ENCODE measurements at places on chromosomes 4 and X. TPM values are rescaled to one million over a fixed set of nuclear protein-coding genes. Genes with fewer than 3 reads are reported as not detected.

- no peaks in the 10 kb centered on the region for H3K4me1 ChIP-seq
- DNase-seq = no peak
- no peak overlapping the region for H3K4me3 ChIP-seq
- no peak overlapping the region for H3K27ac ChIP-seq
- no peaks in the 10 kb centered on the region for H3K36me3 ChIP-seq
Measured at GRCh38 chrX:125108921-125109320, 210.8 kb upstream of the TEX13C start.

- no peaks in the 10 kb centered on the region for H3K36me3 ChIP-seq
- no peak overlapping the region for H3K27ac ChIP-seq
- no peaks in the 10 kb centered on the region for H3K4me1 ChIP-seq
Measured at GRCh38 chrX:72100824-72101351, 30.8 kb downstream of the RTL5 start.

DNA sequence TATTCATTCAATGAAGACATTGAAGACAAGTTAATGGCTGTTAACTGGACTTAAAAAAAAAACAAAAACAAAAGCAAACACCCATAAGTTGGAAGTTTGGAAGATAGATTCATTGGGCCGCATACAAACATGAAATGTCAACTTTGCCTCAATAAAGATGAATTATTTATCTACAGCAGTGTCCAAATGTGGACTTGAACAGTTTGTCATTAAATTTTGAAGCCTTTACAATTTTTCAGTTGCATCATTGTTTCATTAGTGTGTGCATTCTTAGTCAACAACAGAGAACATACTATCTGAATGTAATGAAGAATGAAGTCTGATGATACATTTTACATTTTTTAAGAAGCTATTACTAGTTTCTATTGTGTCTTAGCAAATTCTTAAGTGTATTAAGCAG, 152.1 kb downstream of the SLIT2 start:
- no peaks in the 10 kb centered on the region for H3K4me1 ChIP-seq
- H3K27me3 ChIP-seq = no peaks in the 10 kb centered on the region

GRCh38 chr4:98996056-98996764, 689 bp downstream of the METAP1 start:
- no peaks in the 10 kb centered on the region for H3K36me3 ChIP-seq
- DNase-seq = no peak
- no peaks in the 10 kb centered on the region for H3K4me1 ChIP-seq
- peak overlapping the region; percentile 59 for H3K27ac ChIP-seq

The CENPVL2 gene
- total RNA-seq = not detected
